ENCODE measurements at places on chromosomes 13 and 19.

GRCh38 chr19:18208098-18208951 lies 4.5 kb upstream of the RAB3A start:
- DNase-seq, result no peak

- DNase-seq, result no peak
These were observed 64.9 kb downstream of the KL start for GRCh38 chr13:33080972-33081590.

DNA sequence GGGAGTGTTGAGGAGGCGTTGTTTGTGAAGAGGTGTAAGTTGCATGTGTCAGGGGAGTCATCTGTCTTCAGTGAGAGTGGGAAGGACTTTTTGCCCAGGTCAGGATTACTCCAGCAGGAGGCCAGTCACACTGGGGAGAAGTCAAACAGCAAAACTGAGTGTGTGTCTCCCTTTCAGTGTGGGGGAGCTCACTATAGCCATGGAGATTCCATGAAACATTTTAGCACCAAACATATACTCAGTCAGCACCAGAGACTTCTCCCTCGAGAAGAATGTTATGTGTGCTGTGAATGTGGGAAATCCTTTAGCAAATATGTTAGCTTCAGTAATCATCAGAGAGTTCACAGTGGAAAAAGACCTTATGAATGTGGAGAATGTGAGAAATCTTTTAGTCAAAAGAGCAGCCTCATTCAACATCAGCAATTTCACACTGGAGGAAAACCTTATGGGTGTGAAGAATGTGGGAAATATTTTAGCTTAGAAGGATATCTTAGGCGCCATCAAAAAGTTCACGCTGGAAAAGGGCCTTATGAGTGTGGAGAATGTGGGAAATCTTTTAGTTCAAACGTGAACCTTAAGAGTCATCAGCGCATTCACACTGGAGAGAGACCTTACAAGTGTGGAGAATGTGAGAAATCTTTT lies 8.4 kb upstream of the ZNF587 start:
- peak; percentile 70 for DNase-seq

GRCh38 chr13:76971215-76971614 lies 20.7 kb upstream of the CLN5 start:
- DNase-seq, result no peak

DNA sequence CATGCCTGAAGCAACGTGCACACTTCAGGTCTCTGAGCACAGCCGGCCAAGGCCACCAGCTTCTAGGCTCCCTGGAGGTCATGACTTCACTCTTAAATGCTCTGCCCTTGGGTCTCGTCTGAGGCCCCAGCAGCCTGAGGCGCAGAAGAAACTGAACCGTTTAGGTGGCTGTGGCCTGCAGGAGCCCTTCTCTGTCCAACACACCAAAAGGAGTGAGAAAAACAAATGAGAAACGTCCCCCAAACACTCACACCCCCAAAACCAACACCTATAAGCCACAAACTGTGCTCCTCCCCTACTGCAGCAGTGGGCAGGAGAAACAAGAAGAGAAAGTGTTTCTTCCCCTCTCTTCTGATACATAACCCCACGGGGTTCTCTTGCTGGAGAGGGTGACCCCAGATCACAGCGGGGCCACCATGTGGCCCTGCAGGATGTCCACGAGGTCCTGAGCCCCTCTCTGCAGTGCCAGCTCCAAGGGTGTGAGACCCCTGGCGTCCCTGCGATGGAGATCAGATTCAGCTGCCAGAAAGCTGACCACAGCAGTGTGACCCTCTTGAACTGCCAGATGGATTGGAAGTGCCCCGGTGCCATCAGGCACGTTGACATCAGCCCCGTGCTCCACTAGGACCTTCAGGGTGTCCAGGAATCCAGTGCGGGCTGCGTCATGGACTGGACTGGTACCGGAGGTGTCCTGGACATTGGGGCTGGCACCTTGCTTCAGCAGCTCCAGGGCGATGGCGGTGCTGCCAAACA lies 1.0 kb upstream of the KRI1 start:
- no peak for DNase-seq

DNA sequence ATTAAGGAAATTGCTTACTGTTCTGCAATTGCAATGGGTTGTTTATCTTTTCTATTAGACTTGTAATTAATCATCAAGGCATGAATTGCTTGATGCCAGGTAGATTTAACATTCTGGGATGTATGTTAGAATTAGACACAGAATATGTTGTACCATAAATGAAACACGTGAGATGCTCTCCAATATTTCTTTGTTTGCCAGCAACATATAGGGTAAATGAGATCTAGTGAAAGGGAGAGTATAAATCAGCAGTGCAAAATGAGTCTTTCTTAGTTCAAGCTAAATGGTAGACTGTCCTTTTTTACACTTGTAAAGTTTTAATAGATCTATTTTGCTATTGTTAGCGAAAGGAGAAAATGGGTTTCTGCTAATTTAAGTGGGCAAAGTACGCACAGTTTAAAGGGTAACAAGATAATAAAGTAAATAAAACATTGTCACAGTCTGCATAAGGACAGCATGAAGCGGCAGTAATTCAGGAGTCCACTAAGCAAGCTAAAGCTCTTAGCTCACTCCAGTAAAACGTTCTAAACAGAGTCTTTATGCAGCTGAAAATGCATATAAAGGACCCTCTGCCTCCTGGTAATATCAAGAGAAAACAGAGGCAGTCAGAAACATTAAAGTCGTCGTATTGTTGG lies 1137.1 kb downstream of the OLFM4 start:
- no peak for DNase-seq
